ENCODE measurements at places on chromosomes 3 and 15.

DNA sequence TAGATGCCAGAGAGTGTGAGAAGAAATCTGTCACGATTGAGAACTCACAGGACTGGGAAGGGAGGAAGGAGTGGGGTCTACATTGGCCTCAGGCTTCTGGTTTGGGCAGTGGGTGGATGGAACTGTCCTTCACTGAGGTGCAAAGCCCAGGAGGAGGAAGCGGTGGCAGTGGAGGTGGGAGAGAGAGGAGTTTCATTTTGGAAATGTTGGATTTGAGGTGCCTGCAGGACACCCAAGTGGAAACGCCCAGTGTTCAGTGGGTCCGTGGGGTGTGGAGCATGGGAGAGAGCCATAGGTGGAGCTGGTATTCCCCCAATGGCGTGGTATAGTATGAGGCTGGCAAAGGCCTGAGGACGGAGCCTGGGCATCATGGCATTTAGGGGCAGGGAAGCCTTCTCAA lies 9.3 kb upstream of the EPHB3 start:
- no peak for DNase-seq

DNA sequence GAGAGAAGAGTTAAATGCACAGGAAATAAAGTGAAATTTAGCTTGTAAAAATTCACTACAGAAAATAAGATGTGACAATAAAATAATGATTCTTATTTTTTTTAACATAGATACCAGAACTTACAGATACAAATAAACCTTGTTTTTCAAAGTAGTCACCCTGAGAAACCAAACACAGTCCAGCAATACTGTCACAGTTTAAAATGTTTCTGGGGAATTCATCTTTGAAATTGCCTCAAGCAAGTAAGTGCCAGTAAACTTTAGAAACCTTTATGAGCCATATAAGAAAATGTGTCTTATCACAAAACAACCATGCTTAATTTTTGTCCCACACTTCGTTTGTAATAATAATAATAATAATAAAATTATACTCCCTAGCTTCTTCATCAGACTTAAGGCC lies 19.9 kb downstream of the SHOX2 start:
- DNase-seq, result no peak

DNA sequence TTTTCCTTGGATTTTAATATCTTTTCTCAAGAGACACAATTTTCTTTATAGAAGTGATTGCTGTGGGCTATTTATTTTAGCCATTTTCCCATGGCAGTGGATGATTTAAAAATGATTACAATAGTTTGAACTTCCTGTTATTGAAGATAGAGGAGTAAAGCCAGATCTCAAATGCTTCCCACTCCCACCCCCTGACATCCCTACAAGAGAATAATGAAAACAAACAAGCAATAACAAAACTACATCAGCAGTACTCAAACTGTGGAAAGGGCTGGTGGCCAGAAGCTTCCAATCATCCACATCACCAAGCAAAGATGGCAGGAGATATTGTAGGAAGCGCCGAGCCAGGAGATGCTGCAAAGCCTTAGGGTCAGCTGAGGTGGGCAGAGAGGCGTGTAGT lies 831.1 kb upstream of the NR2F2 start:
- no peak for DNase-seq

- no peak for DNase-seq
Observed at GRCh38 chr3:31483776-31484175, 48.9 kb upstream of the STT3B start.

- no peak for DNase-seq
Observed at GRCh38 chr3:154972951-154973350, 107.2 kb upstream of the MME start.

DNA sequence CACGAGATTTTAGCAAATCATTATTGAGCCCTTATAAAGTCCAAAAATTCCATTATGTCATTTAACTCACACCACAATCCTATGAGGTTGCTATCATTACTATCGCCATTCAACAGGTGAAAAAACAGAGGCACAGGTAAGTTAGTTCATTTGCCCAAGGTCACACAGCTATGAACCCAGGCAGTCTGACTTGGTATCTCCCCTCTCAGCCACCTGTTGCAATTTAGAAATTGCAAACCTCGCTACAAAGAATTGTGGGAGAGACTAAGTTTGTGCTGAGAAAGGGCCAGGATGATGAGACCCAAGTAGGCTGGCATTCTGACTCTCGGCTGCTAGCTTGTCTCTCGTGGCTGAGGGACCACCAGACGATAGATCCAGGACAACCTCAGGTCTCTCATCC lies 57.7 kb downstream of the LMCD1 start:
- no peak for DNase-seq

DNA sequence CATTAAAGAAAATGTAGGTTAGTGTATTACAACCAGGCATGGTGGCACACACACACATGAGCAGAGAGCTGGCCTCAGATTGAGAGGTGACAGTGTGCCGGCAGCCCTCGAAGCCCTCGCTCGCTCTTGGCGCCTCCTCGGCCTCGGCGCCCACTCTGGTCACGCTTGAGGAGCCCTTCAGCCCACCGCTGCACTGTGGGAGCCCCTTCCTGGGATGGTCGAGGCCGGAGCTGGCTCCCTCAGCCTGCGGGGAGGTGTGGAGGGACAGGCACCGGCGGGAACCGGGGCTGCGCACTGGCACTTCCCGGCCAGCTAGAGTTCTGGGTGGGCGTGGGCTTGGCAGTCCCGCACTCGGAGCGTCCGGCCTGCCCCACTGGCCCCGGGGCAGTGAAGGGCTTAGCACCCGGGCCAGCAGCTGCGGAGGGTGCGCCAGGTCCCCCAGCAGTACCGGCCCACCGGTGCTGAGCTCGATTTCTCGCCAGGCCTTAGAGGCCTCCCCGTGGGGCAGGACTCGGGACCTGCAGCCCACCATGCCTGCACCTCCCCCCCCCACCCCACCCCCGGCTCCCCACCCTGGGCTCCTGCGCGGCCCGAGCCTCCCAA lies 80.4 kb upstream of the TMEM158 start:
- DNase-seq, result no peak

DNA sequence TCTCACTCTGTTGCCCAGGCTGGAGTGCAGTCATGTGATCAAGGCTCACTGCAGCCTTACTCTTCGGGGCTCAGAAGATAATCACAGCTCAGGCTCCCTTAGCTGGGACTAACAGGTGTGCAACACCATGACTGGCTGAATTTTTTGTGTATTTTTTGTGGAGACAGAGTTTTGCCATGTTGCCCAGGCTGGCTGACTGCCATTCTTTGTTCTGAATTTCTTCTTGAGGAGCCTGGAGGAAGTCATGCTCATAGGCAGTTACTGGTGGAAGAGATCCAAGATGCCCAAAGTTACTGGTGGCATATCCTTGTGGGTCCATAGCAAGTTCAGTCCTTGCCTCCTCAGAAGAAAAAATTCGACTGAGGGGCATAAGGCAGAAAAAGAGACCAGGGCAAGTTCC lies 16.6 kb upstream of the UBP1 start:
- no peak for DNase-seq

DNA sequence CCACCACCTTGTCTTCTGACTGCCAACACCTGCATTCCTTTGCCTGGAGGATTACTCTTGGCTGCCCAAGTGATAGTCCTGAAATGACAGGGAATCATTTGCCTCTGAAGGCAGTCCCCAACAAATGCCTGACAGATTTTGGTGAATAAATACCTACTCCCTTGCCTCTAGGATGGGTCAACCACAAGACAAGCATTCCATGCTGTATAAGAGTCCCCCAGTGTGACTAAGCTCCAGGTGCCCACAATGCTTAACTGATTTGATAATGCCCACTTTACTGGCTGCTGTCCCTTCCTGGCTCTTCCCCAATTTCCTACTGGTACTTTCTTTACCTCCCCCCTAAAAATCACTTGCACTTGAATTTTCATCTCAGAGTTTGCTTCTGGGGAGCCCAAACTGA lies 14.8 kb downstream of the THRB start:
- DNase-seq, result no peak
